ENCODE measurements at places on chromosomes 12 and 14. TPM values are rescaled to one million over a fixed set of nuclear protein-coding genes. Genes with fewer than 3 reads are reported as not detected.

Gene GARIN6
- total RNA-seq: not detected

Gene TC2N
- total RNA-seq: 309 TPM

- DNase-seq: no peak
- H3K4me3 ChIP-seq: peak overlapping the region; percentile 91
Observed at GRCh38 chr14:76957224-76957891, 71.2 kb downstream of the IRF2BPL start.

DNA sequence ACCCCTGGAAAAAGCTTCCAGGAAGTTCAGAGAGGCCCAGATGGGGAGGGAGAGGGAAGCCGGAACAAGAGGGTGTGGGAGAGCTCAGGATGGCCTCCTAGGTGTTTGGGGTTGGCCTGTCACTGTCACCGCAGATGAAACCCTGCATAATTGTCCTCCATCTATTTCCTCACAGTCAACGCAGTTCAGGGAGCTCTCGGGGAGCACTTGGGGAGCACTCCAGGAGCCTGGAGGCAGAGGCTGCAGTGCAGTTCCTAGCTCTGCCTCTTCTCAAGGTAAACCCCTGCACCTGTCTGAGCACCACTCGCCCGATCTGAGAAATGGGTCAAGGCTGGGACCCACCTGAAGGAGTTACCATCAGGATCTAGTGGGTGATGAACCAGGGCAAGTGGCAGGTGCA, 194.6 kb upstream of the LHX5 start:
- H3K36me3 ChIP-seq: no peaks in the 10 kb centered on the region
- H3K27me3 ChIP-seq: peaks cover 66% of the 10 kb centered on the region
- DNase-seq: no peak
- H3K27ac ChIP-seq: no peak overlapping the region

GRCh38 chr14:24665440-24665991, 31.5 kb upstream of the GZMB start:
- no peak overlapping the region for H3K4me3 ChIP-seq
- H3K4me1 ChIP-seq: peaks cover 53% of the 10 kb centered on the region
- no peak for DNase-seq
- no peak overlapping the region for H3K27ac ChIP-seq

DNA sequence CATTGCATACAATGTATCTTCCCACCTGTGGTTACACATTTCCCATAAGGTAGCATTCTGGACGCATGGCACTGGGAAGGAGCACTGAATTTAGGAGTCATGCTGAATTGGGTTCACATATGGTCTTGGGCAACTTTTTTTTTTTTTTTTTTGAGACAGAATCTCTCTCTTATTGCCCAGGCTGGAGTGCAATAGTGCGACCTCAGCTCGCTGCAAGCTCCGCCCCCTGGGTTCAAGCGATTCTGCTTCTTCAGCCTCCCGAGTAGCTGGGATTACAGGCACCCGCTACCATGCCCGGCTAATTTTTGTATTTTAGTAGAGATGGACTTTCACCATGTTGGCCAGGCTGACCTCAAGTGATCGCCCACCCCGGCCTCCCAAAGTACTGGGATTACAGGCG, 13.3 kb downstream of the DIP2B start:
- H3K27me3 ChIP-seq: no peaks in the 10 kb centered on the region
- H3K4me3 ChIP-seq: no peak overlapping the region
- H3K27ac ChIP-seq: no peak overlapping the region
- DNase-seq: no peak
- peaks cover 40% of the 10 kb centered on the region for H3K4me1 ChIP-seq

GRCh38 chr12:25263594-25263993, 12.9 kb upstream of the KRAS start:
- no peak overlapping the region for H3K4me3 ChIP-seq
- no peaks in the 10 kb centered on the region for H3K27me3 ChIP-seq
- H3K36me3 ChIP-seq: no peaks in the 10 kb centered on the region
- H3K4me1 ChIP-seq: no peaks in the 10 kb centered on the region
- no peak overlapping the region for H3K27ac ChIP-seq
- no peak for DNase-seq

DNA sequence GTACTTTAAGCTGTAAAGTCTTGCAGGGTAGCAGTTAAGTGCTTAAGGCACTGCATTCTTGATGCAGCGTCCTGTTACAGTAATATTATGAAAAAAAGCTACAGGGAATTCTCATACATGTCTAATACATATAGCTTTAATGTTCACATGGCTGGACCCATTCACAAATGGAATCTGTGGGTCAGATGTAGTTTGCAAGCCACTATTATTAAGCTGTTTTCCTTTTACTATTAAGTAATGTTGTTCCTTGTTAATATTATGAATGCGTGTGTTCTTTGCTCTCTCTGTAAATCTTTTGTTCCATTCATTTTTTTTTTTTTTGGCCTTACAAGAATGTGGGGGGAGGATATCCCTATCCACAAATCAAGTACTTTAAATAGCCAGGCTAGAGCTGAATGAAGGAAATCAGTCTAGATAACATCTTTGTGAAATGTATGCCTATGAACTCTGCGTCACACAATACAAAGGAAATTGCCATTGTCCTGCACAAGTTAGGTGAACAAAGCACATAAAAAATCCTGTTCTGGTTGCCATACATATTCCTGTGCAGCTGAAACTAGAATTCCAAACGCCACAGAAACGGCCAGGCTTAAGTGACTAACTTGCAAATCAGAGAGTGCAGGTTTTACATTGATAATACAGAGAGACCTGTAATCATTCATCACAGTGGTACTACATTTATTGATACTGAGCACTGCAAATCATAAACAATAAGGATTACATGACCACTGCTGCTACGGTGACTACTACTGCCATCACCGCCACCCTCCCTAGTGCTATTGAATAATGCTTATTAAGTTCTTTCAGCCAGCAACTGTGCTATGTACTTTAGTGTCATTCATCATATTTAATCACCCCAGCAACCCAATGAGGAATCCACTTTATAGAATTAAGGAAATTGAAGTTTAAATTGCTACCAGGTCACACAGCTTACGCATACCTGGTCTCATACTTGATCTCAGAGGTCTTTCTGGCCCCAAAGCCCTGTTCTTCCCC, 111.9 kb downstream of the HMGA2 start:
- H3K27ac ChIP-seq: no peak overlapping the region
- peaks cover 8% of the 10 kb centered on the region for H3K4me1 ChIP-seq
- DNase-seq: no peak
- H3K4me3 ChIP-seq: no peak overlapping the region
- no peaks in the 10 kb centered on the region for H3K36me3 ChIP-seq
